GM10248 (cell line): ENCODE measurements at places on chromosomes 5 and 9.

DNA sequence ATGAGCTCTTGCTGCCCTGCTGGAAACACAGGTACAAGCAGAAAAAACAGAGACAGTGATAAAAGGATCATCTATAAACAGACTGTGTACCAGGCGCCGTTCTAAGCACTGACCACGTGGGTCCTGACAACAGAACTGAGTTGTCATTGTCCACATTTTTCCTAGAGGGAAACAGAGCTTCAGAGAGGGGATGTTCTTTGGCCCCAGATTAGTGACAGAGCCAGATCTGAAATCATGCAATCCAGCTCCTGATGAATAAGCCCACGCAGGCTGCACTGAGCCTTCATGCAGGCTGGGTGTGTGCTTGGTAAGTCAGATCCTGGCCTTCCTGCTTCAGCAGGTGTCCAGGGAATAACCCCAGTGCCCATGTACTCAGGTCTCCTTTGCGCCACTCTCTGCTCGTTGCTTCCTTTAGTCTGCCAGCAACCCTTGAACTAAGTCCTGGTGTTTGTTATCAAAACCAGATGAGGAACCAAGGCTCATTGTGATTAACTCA is 22.8 kb upstream of the TCF7 start:
- DNase-seq: no peak

DNA sequence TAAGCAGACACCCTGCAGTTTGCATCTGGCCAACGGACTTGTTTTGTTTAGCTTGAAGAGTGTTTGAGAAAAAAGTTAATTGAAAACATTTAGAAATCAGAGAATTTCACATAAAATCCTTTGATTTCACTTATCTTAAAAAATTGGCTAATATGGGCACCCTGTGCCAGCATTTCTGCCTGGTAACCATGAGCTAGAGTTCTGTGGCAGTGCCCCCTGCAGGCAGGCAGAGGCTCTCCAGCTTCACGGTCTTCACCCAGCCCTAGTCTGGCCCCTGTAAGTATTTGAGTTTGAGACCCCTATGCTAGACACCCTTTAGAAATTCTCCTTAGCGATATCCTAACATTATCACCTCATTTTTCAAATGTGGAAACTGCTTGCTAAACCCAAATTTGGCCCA is 18.8 kb upstream of the FANCC start:
- DNase-seq: no peak

- no peak for DNase-seq
Observed at GRCh38 chr9:126784401-126784800, 20.4 kb upstream of the ZBTB43 start.

- no peak for DNase-seq
Observed at GRCh38 chr5:76542887-76543690, 80.1 kb downstream of the F2RL2 start.

DNA sequence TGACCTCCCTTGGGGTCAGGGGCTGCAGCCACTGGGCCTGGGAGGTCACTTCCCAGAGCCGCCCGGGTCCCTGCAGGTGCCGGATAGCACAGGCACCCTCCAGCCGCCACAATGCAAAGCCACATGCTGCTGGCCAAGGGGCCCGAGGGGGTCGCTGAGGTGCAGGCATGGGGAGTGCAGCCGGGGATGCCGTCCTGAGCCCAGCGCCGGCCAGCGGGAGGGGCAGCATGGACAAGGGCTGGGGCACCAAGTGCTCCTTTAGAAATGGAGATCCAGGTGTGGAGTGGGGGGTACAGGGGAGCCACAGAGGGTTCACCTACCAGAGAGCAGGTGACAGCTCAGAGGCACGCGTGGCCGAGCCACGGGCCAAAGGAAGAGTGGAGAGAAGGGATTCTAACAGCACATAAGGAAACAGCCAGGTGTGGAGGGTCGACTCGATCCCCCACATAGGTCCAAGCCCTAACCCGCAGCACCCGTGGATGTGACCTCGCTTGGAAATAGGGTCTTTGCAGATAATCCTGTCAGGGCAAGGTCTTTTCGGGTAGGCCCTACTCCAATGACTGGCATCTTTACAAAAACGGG is 24.7 kb downstream of the ZDHHC11B start:
- DNase-seq: no peak

- DNase-seq: peak; percentile 64
Observed at GRCh38 chr5:14156650-14157492, 13.7 kb downstream of the TRIO start.

DNA sequence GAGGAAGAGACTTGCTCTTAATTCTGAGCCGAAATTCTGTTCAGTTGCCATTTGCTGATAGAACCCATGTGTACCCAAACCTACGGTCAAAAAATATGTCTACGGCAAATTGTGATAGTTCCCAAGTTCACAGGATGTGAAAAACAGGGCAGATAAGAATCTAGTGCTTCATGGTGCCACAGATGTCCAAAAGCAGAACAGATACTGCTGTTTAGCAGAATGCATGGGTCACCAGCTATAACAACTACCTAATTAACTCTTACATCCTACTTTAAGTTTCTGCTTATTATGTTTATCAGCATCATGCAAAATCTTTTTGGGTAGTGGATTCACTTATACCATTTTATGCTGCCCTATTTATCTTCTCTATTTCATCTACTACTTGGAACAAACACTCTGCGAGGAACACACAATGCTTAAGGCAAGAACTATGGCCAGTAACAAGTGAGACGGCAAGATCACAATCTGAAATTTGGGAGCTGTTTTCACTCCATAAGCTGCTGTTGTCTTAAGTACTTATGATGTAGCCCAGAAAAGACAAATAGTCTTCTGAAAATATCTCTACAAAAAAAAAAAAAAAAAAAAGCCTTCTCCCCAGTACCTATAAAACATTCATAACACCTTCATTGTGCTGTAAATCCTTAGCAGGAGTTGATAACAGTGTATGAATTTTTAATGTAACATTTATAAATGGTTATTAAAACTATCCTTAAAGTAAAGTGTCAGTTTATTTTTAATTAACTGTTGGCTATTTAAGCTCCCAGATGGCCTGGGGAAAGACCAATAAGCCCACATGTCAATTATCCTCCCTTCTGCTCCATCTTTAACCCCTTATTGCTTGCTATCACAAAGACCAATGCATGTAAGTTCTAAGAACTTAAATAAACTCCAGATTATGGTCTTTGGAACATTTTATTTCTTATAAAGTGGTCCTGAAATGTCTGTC is 232.3 kb downstream of the TLR4 start:
- DNase-seq: peak; percentile 23

- DNase-seq: no peak
Observed at GRCh38 chr5:101429241-101429640, 526.2 kb upstream of the ST8SIA4 start.

DNA sequence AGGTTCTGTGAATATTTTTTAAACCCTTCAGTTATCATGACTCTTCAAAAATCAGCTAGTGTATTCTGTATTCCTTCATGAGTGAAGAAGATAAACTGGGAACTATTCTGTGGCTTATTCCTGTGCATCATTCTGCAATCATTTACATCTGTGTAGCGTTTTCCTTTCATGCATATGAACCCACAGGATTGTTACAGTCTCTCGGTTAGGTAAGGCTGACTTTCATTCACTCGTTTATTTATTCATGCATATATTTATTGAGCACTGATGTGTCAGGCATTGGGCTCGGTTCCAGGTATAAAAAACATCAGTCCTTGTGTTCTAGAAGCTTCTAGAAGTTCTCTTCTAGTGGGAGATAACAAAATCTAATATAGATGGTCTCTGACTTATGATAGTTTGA is 318.4 kb downstream of the MAN2A1 start:
- no peak for DNase-seq

DNA sequence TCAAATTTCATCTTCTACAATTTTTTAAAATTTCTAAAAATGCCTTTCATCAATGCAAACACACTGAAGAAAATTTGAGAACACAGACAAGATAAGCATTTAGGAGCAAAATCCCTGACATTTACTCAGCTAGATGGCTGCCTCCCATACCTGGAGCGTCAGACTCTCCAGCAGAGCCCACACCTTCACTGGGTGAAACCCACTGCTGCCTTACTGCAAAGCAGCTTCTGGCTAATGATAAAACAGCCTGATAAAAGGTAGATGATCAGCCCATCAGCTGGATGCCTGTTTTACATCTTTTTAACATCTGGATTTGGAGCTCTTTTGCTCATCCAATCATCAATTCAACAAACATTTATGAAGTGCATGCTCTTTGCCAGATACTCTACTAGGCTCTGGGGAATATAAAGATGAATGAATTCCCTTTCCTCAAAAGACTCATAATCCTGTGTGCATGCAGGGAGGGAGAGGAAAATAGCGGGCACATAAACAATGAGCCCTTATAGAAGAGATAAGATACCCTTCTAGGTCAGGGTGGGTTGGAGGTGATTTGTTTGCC is 271.2 kb downstream of the SAXO1 start:
- DNase-seq: no peak

DNA sequence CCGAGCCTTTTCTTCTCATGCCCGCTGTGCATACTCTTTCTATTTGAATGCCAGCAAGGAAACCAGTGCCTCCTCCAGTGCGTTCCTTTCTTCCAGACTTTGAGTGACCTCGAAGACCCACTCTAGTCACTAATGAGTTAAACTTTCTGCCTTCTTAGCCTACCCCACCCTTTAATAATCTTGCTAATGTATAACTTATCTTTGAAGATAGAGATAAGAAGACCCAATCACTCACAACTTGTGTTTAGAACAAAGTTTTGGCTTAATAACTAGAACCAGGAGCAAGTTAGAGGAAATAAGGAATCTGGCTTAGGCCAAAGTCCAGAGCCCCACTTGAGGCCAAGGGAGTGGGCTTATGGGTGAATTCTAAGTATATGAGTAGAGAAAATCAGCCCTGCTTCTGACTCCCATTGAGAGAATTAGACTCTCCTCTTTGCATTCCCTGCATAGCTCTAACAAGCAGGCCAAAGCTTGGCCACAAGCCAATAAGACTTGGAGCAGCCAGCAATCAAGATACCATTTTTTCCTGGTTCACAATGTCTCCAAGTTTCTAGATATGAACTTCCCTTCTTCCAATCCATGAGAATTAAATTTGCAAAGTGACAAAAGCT is 181.5 kb upstream of the PIK3R1 start:
- no peak for DNase-seq

- no peak for DNase-seq
Observed at GRCh38 chr9:88458716-88459465, 70.6 kb downstream of the SPIN1 start.
